T-helper 1 cell (primary cell): ENCODE measurements at places on chromosomes 5 and 9.

DNA sequence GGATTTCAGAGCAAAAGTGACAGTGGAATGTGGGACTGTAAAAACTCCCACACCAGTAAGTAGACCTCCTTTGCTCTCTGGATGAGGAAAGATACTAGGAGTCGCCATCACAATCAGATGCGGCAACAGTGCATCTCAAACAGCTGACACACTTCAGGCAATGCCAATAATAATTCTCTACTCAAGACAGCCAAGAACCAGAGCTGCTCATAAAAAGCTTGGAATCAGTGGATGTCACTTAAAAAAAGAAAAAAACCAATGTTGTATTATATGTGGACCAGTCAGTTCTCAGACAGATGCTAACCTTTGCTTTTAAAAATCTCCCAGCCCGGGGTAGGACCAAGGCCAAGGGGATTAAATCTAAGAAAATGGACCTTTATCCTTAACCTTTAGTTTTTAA, 185.0 kb downstream of the GNA14 start:
- no peak for DNase-seq

GRCh38 chr9:120663380-120663779, 50.9 kb downstream of the MEGF9 start:
- DNase-seq, result no peak

DNA sequence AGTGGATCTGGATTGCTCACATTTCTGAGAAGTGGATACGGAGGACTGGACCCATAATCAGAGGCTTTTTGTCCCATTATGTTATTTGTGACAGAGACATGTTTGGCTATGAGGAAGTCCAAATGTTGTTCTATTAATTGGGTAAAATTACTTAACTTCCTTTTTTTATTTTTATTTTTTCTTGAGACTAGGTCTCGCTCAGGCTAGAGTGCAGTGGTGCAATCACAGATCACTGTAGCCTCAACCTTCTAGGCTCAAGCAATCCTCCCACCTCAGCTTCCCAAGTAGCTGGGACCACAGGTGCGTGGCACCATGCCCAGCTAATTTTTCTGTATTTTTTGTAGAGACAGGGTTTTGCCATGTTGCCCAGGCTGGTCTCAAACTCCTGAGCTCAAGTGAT, 11.9 kb upstream of the PGGT1B start:
- DNase-seq, result no peak

- DNase-seq, result no peak
Observed at GRCh38 chr5:164132358-164132757, 626.9 kb downstream of the MAT2B start.

DNA sequence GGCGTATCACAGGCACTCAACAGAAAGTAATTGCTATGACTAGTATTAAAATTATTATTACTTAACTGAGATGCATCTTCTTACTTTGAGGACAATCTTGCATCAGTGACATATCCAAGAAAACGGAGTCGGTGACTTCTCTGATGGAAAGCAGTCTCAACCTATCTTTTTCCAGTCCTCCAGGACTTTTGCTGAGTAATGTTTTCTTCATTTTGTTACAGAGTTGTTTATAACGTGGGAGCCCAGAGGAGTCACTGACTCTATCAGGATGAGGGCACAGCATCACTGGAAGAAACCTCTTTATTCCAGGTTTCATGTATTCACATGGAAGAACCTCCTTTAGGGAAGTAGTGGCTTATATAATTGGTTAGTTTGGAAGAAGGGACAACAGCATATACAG, 51.5 kb upstream of the MELK start:
- no peak for DNase-seq

GRCh38 chr5:113490317-113490716, 2.1 kb upstream of the MCC start:
- no peak for DNase-seq

GRCh38 chr5:135543485-135544304, 7.9 kb upstream of the NEUROG1 start:
- DNase-seq, result no peak

- no peak for DNase-seq
Observed at GRCh38 chr5:177610131-177610769, 10.3 kb downstream of the B4GALT7 start.

DNA sequence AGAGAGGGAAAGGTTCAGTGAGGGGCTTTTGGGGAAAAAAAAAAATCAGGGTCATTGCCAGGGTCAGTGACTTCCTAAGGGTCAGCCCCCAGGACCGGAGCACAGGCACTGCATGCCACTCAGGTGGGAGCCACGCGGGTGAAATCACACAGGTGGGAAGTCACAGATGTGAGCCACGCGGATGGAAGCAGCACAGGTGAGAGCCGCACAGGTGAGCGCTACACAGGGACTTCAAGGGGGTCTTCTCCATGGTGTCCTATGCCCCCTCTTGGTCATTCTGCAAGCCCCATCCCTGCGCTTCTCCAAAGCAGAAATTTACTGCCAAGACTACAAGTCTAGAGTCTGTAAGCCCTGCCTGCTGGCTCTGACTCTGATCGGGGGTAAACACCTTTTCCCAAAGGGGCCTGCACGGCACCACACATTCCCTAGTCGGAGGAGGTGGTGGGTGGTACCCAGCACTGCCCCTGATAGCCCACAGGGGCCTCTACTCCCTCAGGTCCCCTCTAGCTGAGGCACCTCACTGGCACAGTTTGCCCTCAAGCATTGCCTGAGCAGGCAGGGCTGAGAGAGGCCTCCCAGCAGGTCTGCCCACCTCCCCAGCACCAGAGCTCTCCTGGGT, 18.3 kb upstream of the OBP2B start:
- no peak for DNase-seq

- DNase-seq, result no peak
Observed at GRCh38 chr5:27217155-27217956, 179.0 kb upstream of the CDH9 start.

- no peak for DNase-seq
Observed at GRCh38 chr9:3403315-3403714, 122.5 kb downstream of the RFX3 start.

GRCh38 chr5:159786901-159787691, 129.2 kb upstream of the ADRA1B start:
- no peak for DNase-seq

DNA sequence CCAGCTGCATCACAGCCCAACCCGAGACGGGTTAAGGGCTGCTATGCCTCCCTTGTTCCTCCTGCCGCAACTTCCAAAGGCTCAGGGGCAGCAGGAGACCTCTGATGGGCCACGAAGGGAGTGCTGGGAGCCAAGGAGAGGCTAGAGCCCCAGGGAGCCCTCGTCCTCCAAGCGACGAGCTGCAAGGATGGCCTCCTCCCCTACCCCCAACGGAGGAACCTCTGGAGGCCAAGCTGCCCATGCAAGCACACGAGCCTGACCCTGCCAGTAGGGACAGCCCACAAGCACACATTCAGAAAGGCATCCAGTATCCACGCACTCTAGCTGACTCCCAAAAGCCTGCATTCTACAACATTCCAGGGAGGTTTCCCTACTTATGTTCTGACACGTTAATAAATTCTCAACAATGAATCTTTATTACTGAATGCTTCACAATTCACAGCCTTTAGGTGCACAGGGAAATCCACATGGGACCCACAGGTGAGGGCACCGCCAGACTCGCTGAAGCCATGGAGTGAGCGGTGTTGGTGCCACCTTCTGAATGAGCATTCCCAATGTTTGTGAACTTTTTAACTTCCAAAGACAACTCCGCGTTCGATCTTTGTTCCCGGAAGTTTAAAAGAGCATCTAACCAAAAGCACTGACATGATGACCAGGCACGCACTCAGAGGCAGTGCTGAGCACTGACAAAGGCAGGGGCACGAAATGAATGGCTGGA, 28.7 kb downstream of the IPPK start:
- DNase-seq, result no peak

DNA sequence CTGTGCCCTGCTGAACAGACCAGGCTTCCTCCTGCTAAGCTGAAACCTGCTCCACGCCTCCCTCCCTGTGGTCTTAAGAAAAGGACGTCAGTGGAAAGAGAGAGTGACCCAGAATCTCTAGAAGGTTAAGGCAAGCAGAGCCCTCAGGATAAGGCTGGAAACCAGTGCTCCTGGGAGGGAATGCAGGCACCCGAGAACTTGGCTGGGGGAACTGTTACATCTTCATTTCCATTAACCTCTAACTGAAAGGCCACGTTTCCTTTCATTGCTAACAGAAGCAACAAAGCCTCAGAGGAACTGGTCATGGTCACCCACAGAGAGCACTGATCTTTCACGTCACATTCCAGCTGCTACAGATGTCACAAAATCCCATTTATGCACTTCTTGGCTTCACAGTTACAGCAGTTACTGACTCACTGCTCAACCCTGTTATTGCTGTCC, 26.1 kb upstream of the AKNA start:
- DNase-seq, result no peak

GRCh38 chr5:9222054-9222976, 323.6 kb downstream of the SEMA5A start:
- DNase-seq, result no peak

- DNase-seq, result no peak
Observed at GRCh38 chr5:179331591-179332375, 13.5 kb downstream of the ADAMTS2 start.

- DNase-seq, result no peak
Observed at GRCh38 chr9:20853866-20854265, 169.8 kb downstream of the FOCAD start.

- DNase-seq, result no peak
Observed at GRCh38 chr9:72667181-72667580, 145.8 kb downstream of the TMC1 start.

- no peak for DNase-seq
Observed at GRCh38 chr9:118281772-118282171, 577.6 kb downstream of the TLR4 start.

GRCh38 chr9:104906441-104907277, 21.3 kb downstream of the ABCA1 start:
- no peak for DNase-seq

DNA sequence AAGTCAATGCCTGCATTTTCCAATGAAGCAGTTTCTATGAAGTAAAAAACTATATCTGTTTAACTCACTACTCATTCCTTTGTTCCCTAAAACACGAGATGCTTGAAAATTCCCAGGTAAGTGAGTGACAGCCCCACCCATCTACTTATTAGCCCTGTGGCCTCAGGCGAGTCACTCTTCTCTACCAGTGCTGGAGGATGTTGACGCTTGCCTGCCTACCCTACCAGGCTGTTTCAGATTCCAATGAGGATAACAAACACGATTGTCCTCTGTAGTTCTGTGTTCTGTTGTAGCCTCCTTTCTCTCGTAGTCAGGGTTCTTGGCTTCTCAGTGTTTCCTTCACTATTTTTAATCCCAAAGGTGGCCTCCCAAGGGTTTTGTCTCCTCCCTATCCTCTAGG, 388.8 kb downstream of the KDM4C start:
- DNase-seq, result no peak

- DNase-seq, result no peak
Observed at GRCh38 chr5:113969901-113970300, 392.0 kb upstream of the KCNN2 start.
